NCI-H1436 treated with DMSO at 0.1 percent for 48 hours (cell line): ENCODE measurements at places on chromosomes 3 and 15.
A peak's percentile ranks its signal among the peaks of the same experiment; 100 is the strongest.

DNA sequence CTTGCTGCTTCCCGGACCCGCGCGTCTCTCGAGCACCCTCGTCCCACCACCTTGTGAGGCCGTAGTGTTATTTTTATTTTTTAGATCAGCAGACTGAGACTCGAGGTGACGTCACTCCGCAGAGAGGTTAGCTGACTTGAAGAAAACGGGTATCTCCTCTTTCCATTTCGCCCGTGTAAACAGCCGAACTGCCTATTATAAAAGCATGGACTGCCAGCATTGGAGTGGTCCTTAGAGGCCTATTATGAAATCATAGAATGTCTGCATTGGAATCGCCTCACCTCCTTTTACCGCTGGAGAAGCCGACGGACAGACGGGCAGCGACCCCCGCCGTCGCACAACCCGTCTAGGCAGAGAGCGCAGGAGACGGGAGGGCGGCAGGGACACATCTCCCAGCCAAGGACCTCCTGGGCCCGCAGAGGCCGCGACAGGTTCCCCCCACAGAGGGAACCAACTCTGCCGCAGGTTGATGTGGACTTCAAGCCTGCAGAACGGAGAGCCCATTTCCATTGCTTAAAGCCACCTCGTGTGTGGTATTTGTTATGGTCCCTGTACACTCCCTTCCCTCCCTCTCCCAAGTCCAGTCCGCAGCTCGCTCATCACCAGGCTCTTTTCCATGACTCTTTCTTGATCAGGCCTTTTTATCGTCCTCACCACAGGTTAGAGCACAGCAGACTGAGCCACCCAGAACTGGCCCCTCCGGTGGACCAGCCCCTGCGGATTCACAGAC is 540 bp upstream of the PPP1R2 start:
- DNase-seq = peak; percentile 72

GRCh38 chr15:52406601-52407000 is 111.0 kb upstream of the MYO5C start:
- no peak for DNase-seq

- DNase-seq = no peak
Measured at GRCh38 chr3:57949785-57950615, 58.2 kb upstream of the FLNB start.

DNA sequence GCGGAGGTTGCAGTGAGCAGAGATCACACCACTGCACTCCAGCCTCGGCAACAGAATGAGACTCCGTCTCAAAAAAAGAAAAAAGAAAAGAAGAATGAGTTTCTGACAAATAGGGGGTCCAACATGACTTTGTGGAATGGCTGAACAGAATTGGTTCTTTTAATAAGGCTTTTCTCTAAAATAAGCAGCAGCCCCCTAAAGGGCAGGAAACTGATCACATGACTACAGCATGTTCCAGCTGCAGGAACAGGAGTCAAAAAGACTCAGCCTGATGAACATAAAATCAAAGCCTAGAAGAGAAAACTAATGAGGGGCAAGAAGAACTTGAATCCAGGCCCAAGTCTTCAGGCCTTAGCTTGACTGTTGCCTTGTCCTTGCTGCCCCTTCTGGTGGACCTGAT is 89.7 kb upstream of the ARRDC4 start:
- DNase-seq = no peak

DNA sequence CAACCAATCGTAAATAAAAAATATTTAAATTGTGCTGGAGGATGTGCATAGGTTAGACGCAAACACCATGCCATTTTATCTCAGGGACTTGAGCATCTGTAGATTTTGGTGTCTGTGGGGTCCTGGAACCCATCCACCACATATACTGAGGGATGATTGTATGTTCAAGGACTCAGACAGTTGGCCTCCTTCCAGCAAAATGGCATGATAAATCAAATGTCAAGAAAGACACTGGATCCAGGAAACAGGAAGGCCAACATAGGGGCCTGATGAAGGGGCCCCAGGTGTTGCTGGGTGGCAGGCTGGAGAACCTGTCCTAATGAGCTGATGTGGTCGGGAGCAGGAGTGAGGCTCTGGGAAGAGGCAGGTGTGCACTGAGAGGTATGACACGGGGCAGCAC is 289.5 kb downstream of the GABRG3 start:
- no peak for DNase-seq

DNA sequence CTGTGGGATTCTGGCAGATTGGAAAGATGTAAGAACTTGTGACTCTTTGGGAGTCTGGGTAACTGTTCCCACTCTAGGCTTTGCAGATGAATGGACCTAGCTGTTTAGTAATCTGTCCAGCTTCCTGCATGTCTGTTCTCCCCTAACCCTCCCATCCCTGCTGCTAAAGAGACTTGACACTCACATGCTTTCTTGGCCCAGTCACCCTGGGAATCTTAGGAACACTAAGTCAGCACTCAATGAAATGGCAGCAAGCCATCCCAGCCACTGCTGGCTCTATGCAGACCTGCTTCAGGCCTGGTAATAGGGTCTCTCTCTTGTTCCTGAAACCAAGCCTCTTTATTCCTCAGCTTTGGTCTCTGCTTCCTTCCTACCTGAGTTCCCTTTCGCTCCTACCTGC is 63.7 kb upstream of the THSD4 start:
- no peak for DNase-seq

DNA sequence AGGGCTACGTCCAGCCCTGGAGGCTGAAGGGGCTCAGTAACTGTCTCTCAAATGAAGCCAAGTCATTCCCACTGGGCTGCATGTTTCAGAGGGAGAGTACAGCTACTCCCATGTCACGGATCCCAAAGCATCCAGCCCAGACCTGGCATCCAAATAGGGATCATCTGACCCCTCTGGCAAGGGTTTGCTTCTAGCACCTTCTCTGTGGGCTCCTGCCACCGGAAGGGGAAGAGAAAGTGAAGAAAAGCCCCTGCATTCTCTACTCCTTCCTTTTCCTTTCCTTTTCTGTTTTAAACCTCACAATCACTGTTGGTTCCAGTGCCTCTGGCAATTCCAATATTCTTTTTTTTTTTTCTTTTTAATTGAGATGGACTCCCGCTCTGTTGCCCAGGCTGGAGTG is 64.5 kb upstream of the CTSH start:
- DNase-seq = no peak

- DNase-seq = no peak
Measured at GRCh38 chr3:117893001-117893400, 1141.6 kb downstream of the IGSF11 start.

DNA sequence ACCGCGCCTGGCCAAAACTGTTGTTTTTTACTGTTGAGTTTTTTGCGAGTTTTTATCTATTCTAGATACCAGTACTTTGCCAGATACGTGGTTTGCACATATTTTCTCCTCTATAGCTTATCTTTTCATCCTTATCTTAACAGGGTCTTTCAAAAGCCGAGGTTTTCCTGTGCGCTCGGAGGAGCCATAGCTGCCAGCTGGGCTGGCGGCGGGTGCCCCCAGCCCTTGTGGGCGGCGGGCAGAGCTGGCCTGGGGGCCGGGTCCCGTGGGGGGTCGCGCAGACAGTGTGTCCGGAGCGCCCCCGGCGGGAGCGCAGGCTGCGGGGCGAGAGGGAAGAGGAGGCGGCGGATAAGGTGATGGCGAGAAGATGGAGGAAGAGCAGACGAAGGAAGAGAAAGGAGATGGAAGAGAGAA is 11.1 kb upstream of the EIF4A2 start:
- no peak for DNase-seq

DNA sequence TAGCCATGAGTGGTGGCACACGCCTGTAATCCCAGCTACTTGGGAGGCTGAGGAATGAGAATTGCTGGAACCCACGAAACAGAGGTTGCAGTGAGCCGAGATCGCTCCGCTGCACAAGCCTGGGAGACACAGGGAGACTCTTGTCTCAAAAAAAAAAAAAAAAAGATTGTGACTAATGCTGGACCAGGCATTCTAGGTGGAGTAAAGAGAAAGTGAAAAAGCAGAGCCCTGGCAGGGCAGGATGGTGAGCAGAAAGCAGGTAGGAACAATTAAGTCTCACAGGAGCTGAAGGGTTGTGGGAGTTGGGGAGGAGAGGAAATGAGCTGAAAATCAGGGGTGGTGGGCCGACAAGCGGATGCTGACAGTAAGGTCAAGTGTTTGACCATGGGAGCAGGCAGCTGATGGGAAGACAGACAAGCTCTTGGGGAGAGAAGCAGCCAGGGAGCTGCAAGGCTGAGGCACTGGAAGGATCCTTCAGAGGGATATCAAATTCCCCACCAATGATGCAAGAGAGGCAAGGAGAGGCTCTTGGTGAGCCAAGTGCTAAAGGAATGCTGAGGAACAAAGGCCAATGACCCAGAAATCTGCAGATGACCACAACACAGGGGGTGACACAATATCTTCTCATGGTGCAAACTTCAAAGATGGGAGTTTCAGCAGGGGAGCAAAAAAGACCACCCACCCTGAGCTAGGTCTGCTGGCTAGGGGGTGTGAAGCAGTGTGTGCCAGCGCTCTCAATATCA is 251.1 kb downstream of the ULK4 start:
- no peak for DNase-seq

GRCh38 chr3:129530821-129531220 is 2.4 kb downstream of the RHO start:
- DNase-seq = no peak

DNA sequence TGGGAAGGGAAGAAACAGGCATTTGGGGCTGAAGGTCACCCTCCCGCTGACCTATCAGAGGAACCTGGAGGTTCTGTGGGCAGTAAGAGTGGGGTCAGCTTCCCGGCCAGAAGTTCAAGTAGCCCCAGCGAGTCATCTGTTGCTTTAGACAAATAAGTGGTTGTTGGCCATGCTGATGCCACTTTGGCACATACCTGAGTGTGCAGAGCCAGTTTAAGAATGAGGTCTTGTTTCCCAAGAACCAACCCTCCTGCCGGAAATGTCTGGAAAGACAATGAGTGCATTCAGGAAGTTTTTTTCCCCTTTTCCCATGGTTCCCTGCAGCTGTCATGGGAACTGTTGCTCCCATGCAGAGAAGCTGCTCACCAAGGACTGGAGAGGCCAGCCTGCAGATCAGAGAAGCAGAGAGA is 166.7 kb downstream of the ZNF621 start:
- no peak for DNase-seq

GRCh38 chr3:171159024-171159821 is 132.7 kb upstream of the SLC2A2 start:
- DNase-seq = no peak

DNA sequence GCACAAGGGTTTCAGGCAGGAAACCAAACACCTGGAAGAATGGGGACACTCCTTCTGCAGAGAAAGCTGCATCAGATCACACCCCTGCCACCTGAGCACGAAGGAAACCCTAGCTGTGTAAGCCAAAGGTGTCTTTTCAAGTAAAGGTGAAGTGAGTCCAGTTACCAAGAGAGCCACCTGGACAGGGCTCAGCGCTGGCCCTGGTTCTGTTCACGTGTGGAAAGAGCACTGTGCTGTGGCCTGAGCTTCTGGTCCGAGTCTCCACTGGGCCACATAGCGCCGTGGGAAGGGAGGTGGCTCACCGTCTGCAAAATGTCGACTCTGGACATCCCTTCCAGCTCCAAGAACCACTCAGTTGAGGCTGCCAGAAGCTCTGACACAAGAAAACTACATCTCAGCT is 151.1 kb downstream of the ADAMTS17 start:
- no peak for DNase-seq

GRCh38 chr15:41423979-41424659 is 7.2 kb downstream of the RTF1 start:
- DNase-seq = no peak

DNA sequence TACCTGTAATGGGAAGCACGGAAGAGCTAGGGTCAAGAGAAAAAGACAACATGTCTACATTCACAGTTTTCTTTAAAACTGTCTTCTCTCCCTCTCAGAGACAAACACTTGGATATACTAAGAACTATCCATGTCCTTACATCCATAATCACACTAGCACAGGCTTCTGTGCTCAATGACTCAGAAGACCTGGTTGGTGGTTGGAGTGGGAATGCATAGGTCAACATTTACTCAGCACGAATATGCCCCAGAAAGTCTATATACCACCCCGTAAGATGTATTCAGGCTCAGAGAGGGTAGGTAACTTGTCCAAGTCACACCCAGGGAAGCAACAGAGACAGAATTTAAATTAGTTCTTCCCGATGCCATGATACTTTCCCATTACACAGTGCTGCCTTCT is 891.1 kb downstream of the TUSC7 start:
- no peak for DNase-seq

GRCh38 chr15:28107904-28108275 is 8.8 kb upstream of the OCA2 start:
- no peak for DNase-seq

GRCh38 chr15:62862717-62863116 is 179.8 kb upstream of the TPM1 start:
- no peak for DNase-seq

DNA sequence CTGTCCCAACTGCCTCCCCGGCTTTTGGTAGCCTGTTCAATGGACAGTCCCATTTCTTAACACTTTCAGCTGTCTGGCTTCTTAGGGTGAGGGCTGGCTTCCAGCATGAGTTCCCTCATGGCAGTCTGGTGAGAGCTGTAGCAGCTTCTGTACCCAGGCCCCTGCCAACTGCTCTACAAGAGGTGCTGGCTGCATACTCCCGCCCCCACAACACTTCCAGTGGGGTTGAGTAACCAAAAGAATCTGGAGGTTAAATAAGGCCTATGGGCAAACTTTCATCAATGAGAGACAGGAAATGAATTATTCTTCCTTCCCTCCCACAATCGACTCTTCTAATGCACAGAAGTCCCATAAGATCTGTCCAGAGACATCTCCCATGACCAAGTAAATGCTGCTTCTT is 145.0 kb downstream of the NEK10 start:
- no peak for DNase-seq

DNA sequence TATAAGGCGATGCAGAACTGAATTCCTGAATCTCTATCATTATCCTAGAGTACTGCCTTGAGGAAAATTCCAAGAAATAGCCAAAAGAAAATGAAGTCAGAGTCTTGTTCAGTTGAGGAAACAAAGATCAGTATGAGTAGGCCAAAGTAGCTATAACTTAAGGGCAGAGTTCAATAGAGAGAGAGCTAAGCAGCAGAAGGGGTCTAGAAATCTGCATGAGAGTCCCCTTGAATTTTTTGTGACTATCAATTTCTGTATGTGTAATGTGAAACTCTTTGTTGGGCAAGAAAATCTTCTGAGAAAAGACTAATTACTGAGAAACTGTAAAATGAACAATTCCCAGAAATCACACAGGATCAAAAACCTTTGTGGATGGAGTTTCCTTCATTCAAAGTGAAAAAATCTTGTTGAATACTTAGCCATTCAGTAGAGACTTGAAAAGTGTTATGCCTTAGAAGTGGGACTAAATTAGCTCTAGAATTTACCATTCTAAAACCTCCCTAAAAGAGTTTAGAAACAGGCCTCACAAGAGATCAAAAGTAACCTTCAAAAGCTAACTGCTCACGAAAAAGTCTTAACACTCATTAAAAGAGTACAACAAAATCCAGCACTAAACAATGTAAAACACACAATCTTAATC is 43.1 kb upstream of the FNDC3B start:
- DNase-seq = no peak

GRCh38 chr3:72270072-72270681 is 485.2 kb upstream of the PROK2 start:
- DNase-seq = no peak

DNA sequence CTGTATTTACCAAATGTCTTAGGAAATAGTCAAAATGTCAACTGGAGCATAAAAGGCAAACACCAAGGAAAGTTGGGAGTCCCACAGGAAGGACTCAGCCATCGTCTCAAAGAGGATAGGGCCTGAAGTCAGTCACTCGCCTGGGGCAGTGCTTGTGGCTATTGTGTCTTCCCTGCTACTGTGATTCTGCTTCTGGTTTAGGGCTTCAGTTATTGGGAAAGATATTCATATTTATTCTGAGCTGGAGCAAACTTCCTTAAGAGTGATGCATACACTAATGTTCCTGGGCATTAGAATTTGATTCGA is 118.1 kb downstream of the EDEM1 start:
- no peak for DNase-seq
